ENCODE measurements at places on chromosomes 4 and X.
A peak's percentile ranks its signal among the peaks of the same experiment; 100 is the strongest.

DNA sequence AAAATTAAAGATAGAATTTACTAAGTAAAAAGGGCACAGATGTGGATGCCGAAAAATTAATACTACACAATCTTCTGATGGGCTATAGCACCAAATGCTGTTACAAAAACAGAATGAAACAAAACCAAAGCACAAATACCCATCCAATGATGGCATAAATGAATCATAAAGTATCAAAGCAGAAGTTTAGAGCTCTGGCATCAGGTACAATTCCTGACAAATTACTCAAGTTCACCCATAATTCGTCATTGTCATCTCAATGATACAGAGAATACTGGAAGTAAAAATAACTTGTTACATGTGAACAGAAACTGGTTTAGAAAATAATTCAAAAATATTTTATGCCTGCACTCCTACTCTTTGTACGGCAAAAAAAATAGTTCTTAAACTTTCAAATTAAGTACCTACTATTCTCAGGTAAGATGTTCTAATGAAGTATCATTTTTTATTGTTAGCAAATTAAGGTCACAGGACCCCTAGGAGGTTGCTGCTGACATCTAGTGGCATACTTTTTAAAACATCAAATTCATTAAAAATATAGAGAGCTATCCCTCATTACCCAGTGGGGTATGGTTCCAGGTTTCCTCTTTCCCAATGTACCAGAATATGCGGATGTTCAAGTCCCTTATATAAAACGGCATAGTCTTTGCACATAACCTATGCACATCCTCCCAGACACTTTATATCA is 126.1 kb downstream of the INPP4B start:
- DNase-seq = no peak

GRCh38 chrX:39852491-39852890 is 245.3 kb downstream of the BCOR start:
- DNase-seq = no peak

DNA sequence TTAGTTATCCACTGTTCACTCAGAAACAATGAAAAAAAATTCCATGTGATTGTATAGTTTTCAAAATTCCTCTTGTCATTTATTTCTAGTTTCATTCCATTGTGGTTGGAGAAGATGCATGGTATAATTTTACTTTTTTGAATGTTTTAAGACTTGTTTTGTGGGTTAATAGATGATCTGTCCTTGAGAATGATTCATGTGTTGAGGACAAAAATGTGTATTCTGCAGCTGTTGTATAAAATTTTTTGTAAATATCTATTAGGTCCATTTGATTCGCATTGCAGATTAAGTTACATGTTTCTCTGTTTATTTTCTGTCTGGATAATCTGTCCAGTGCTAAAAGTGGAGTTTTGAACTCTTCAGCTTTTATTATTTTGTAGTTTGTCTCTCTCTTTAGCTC is 65.4 kb downstream of the RTL3 start:
- no peak for DNase-seq

- DNase-seq = no peak
These were observed 66.8 kb upstream of the SH3RF1 start for GRCh38 chr4:169337510-169337909.

- DNase-seq = peak; percentile 37
These were observed 17.5 kb downstream of the STX18 start for GRCh38 chr4:4524364-4524763.

- DNase-seq = peak; percentile 83
These were observed 269.0 kb downstream of the ADGRA3 start for GRCh38 chr4:22246847-22247246.

DNA sequence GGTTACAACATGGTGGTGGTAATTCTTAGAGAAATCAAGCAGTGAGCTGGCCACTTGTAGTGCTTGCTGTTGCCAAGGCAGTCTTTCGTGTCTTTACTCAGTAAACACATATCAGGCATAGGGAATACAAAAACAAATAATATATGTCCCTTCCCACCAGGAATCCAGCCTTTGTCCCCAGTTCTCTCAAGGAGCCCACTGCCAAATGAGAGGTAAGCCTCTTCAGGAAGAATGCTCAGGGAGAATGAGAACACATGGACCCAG is 421 bp upstream of the PLAC1 start:
- DNase-seq = no peak

DNA sequence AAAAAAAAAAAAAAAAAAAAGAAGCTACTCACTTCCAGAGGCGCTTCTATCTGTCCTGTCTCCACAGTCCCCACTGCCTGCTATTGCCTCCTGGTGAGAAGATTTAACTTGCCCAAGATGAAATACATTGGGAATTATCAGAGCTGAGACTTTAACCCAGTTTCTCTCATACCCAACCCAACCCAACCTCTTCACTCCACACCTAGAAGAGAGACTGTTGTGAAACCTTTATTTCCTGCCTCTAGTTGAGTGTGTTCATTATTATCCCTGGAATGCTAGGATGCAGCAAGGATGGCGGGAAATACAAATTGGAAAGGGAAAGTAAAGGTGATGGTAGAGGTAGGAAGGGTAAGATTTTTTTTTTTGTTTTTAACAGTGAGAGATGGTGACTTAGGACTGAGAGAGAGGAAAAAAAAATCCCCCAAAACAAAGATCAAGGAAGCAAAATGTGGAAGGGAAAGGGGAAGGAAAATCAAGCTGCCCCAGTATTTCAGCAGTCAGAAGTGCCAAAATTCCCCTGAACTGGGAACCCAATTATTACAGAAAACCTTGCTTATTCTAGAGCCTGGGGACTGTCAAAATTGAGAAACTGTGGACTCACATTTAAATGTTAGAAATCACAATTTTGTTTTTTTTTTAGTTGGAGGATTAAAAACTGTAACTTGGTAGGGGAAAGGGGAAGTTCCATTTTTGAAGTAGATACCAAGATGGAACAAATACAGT is 253.0 kb downstream of the PTTG2 start:
- DNase-seq = no peak

- DNase-seq = no peak
These were observed 59.9 kb downstream of the RTL9 start for GRCh38 chrX:110418316-110419235.

DNA sequence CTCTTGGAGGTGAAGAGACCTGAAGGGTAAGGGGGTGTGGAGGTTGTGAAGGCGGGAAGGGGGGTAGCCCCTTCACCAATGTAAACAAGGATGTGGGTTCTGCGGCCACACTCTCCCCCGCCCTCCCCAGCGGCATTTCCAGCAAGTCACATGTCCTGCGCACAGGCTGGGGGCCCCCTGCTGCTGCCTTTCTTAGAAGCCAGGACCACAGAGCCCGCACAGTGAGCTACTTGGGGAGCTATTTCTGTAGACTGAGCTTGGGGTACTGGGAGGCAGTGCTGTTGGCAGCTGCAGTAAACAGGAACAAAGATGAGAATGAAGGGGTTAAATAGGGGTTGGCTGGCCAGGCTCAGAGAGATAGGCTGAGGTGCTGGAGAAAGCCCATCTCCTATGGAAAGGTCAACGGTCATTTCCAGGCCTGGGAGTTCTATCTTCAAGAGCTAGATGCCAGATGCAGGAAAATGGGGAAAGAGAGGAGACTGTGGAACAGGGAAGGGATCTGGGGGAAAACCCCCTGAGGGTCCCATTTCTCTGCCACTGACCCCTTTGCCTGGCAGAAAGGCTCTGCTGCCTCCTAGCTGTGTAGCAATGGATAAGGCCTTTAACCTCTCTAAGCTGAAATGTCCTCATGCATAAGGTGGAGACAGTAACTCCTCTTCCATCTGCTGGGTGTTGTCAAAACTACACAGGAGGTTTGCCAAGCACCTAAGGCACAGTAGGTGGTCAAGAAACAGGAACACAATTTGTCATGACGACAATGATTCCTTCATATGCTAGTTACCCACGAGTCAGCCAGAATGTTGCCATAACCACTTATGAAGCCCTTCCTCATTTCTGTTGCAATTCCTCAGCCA is 18.5 kb upstream of the PIM2 start:
- peak; percentile 39 for DNase-seq

GRCh38 chr4:131635191-131635590 is 1513.9 kb upstream of the PCDH10 start:
- no peak for DNase-seq

- no peak for DNase-seq
These were observed 11.7 kb upstream of the STATH start for GRCh38 chr4:69984030-69984443.

DNA sequence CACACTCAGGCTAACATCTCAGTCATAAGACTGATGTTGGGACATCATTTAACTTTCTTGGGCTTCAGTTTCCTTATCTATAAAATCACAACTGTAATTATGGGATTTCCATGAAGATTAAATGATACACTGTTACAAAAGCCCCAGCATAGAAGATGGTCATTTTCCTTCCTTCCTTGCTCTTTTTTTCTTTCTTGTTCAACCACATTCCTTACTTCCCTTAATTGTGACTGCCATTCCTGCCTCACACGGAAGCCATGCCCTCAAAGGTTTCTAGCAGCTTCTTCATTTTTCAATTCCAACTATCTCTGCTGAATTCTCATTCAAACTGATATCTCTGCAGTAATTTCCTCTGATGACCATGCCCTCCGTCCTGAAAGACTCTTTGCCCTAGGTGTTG is 311.8 kb downstream of the PPP3CA start:
- no peak for DNase-seq

- DNase-seq = no peak
These were observed 204.8 kb downstream of the CFAP299 start for GRCh38 chr4:80540349-80540748.

GRCh38 chr4:97548943-97549583 is 594.2 kb downstream of the STPG2 start:
- no peak for DNase-seq

DNA sequence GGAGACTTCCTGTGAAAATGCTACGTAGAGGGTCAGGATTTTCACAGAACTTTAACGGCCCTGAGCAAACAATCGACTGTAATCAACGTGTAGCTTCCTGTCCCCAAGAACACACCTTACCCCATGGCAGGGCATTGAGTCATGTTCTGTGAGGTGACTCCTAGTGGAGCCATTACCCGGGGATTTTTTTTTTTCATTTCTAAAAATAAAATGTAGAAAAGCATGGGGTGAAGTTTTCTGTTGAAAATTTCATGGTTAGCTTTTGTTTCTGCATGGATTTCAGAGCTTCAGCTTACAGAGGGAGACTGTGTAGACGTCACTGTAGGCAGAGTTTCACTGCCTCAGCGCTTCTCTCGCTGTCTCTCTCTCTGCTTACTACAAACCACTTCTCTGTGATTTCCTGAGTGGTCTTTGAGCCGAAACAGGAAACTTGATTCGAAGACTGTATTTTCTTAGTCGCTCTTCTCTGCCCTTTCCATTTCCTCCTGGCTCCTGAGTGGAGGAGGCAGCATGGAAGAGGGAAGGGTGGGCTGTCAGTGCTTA is 111.7 kb downstream of the NFKB1 start:
- DNase-seq = no peak

GRCh38 chr4:108988464-108989195 is 225.8 kb upstream of the ETNPPL start:
- DNase-seq = no peak

DNA sequence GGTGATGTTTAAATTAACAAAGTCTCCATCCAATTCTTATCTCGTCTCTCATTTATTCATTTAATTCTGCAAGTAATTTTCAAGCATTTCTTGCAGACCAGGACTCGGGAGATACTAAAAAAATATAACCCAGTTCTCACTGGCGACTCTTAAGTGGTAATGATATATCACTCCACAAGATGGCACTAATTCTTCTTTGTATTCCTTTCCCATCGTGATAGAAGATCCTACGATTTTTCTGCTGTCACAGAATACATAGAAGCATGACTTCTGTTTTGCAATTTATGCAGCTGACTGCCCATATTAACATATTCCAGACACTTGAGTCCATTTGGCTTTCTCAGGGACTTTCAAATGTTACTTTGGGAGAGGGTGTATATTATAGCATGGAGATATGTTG is 64.0 kb upstream of the FGF13 start:
- DNase-seq = peak; percentile 6

GRCh38 chr4:5478697-5479096 is 229.7 kb downstream of the EVC2 start:
- no peak for DNase-seq

DNA sequence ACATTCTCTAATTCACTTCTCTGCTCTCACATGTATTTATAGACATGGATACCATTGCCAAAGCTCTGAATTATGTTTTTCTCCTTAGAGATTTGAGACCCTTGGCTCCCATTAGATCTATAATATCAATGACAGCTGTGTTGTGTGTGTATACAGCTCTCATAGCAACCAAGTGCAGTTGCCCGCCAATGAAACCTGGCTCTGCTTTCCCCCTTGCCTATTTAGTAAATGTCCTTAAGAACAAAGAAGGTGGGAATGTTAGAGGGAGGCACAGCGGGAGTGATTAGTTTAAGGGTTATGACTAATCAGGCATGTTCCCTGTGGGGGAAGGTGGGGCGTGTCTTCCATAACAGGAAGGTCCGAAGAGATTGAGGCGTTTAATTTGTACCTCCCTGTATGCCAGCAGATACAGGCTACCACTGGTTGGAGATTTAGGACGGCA is 100.5 kb upstream of the TBC1D9 start:
- no peak for DNase-seq

- DNase-seq = no peak
These were observed 110.8 kb upstream of the FAM9B start for GRCh38 chrX:9144701-9145241.

DNA sequence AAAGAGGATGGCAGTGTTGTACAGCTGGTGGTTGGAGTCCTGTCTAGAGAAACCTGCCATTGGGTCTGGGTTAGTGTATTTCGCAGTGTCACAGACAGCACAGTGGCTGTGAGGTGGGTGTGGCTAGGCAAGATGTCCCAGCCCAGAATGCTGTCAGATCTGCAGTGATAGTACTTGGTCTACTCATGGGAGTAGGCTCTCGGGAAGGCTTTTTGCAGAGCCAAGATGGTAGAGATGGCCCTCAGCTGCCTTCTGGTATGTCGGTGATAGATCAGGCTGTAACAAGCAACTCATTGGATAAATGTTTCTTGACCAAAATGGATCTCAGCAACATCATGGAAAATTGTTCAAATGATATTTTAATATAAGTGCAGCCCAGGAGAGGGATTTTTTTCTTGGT is 84.3 kb upstream of the WDR1 start:
- no peak for DNase-seq

- DNase-seq = peak; percentile 69
These were observed 10.7 kb upstream of the PDHA1 start for GRCh38 chrX:19332983-19333382.
